ENCODE measurements at places on chromosomes 4 and X.

GRCh38 chr4:73693811-73694210 lies 46.6 kb upstream of the CXCL8 start:
- DNase-seq = no peak

DNA sequence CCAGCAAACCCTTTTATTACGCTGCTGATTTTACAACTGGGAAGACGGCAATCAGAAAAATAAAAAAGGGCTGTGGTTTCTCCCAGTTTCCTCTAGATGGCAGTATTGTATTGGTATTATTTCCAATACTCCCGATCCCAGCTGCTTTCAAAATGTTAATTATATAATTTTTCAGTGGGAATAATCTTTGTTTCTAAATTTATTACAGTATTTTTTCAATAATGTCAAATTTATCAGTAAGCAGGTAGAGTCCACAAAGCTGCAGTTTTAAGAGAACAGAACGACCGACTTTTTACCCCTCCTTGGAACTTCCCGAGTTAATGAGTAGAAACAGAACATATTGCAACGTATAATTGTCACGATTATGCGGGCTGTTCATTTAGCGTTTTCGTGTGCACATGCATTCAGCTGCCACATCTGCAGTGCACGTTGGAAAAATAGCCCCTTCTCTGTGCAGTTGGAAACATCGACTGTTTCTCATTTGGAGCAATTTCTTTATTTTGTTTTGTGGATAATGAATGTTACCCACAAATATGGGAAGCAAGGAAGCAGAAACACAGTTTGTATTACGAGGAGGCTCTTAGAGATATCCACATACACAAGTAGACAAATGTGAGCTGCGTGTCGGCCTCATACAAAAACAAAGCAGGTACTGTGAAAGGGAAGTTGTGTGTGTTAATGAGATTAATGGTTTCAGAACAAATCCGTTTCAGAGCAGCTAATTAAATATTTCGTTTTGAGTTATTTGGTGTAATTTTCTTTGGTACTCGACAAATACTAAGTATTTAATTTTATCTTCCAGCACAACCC lies 188.0 kb downstream of the STIM2 start:
- no peak for DNase-seq

DNA sequence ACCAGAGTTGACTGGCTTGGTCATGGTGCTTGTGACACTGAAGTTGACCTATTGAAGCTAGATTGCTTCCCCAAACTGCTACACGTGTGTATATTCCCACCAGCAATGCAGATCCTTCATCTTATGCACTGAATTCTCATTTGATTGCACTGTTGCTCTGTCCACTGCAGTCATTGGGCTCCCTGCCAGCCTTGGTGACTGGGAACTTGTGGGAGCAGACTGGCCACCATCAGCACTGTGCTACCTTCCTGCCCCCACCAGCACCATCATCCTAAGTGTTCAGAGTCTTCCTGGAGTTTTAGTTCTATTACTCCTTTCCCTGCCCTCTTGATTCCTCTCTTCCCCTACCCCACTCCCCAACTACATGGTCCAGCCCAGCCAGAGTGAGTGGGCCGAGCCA lies 117.7 kb upstream of the PRPS2 start:
- DNase-seq = no peak

DNA sequence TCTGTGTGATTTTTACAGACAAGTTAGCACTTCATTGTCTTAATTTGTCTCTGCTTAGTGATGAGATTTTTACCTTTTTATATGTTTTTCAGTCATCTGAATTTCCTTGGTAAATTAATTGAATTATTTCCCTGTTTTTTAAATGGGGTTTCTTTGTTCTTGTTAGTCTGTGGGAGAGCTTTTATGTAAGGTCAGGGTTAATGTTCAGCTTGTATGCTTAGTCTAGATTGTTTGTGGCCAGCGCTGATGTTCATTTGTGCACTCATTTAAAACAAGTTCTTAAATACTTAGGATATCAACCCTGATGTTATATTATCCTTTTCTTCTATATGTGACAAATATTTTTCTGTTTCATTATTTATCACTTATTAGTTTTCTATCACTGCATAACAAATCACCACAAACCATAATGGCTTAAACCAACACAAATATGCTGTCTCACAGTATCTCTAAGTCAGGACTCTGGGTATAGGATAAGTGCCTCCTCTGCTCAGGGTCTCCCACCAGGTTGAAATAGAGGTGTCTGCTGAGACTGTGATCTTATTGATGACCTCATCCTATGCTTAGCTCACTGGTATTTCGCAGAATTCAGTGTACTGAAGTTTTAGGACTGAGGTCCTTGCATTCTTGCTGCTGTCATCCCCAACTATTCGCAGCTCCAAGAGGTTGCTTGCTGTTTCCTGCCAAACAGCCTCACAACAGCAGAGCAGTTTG lies 53.2 kb downstream of the ATP10D start:
- DNase-seq = no peak

GRCh38 chrX:123215397-123216089 lies 31.5 kb downstream of the GRIA3 start:
- no peak for DNase-seq

DNA sequence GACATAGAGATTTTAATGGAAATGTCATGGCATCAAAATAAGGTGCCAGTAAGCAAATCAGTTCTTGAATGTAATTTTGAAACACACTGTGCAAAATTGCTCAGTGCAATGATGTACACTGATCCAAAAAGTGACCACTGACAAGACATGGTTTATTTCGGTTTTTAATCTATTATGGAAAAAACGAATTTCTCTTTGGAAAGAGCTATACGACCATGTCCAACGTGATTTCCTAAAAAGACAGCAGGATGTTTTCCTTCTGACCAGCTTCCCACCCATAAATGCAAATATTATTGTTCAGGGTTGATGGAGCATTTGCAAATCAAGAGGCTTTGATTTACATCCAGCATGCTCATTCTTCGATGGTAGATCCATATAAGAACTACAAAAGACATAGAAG lies 17.1 kb upstream of the MAGEA1 start:
- DNase-seq = no peak

DNA sequence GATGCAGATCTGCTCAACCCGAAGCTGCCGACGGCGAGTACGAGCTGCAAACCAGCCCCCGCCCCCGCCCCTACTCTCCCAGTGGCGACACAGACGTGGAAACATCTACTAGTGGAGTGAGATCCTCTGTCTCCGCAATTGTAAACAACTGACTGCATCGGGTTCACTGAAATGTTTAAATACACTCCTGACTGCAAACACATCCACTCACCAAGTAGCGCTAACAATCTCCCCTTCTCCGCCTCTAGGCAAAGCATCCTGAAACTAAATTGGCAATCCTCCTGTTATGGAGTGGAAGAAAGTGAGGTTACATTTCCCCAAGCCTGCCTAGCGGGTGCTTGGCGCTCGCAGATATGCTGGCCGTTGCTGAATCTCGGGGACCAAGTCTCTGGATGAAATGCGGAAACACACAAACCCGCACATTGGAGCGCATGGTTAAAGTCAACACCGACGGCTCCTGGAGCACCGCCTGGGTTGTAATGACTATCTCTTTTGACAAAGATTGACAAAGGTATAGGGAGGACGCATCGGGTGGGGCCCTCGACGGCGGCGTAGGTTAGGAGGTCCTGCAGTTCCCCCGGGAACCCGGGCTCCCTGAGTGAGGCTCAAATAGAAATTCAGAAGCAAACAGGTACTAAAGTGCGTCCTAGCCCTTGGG lies 117.0 kb upstream of the TEX13C start:
- no peak for DNase-seq

DNA sequence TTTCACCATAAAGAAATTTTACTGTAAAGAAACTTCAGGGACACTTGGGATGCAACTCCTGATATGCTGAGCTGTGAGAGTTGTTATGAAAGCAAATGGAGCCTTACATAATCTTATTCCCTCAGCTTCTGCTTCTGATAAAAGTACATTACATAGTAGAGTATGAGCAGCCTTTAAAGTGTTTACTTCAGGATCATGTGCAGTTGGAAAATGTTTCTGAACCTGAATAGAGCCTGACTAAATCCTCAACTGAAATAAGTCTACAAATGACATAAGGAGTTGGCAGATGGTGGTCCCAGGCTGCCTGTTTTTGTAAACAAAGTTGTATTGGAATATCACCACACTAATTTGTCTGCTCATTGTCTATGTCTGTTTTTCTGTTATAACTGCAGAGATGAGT lies 19.3 kb downstream of the RASSF6 start:
- DNase-seq = peak; percentile 32

DNA sequence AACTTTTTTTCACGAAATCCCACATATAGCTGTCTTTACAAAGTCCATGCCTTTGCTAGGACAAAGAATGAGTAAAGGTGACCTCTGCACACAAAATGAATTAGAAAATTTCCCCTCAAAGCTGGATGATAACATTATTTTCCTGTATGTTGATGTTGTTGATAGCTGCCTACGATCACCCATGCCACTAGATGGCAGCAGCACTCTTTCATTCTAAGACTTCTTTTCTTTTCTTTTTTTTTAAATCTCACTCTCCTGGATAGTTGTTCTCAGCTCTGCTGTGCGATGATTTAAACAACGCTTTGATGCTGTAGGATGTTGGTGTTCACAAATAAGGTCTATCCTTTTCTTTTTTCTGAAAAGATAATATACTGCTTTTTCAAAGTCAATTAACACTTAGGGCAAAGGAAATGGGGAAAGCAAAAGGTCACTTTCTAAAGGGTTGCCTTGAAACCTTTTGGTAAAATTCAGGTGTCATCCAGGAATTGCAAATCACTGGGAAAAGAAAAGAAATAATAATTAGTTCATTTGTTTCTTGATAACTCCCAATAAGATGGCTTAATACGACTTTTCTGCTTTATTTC lies 266.8 kb downstream of the C4orf33 start:
- DNase-seq = peak; percentile 79

DNA sequence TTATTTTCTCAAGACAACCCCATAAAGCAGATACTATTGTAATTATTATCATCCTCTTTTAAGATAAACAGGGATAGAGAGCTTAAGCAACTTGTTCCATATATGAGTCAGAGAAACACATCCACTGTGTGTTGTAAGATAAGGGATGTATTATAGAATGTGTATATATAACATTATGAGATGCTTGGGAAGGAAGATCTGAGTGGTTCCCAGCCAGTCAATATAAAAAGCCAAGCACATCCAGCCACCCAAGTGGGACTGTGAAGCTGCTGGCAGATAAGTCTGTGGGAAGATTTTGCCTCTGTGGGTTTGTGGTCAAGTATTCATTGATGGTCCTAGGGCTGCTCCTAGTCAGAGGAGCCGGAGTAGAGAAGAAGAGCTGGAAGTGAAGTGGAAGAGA lies 16.5 kb upstream of the BMPR1B start:
- no peak for DNase-seq

DNA sequence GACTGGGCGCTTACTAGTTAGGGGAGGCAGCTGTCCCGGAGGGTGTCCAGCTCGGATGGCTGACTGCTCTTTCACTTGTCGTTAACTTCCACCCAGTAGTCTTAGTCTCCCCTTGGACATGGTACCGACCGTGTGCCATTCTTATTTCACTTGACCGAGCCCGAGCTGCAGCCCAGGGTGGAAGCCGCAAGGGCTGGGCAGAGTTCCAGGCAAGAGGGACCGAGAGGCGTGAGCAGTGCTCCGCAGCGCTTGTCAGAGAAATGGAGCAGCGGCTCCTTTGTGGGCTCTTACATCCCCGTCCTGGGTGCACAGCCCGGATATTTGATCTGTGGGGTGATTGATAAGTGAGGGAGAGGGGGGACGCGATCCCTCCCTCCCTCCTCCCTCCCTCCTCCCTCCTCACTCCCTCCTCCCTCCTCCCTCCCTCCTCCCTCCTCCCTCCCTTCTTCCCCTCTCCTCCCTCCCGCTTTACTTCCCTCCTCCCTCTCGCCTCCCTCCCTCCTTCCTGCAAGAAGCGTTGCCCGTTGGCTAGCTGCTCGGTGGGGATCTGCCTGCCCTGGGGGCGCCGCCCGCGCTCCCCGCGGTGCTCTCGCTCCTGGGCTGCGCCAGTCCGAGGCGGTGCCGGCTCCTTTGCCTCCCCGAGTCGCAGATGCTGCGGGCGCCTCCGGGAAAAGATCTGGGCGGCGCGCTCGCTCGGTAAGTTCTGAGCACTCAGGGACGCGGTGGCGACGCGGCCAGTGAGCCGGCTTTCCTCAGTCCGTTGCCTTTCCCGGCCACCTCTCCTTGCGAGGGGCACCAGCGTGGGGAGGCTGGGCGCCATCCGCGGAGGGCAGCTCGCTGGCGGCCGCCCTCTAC lies at the start of gene SLITRK2:
Gene SLITRK2, plus strand, starts transcription at position 499 of the 855 bp plus-strand sequence. CDS start 4,597 bp downstream, outside the sequence.
- DNase-seq = no peak

DNA sequence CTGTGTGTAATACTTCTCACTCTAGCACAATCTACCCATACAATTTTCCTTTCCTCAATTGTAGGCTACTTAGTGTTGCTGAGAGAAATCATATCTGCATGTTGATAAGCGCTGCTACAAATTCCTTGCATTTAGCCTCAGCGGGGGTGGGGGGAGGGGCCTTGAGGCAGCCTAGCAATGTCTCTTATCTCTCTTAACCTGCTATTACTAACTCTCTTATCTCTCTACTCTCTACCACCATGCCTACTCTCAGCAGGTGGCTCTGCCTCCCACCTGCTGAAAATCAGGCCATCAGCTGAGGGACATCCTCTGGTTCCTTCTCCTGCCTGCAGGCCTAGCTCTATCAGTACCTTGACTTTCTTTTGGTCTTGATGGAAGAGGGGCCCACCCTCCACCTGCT lies 98.9 kb downstream of the GPR82 start:
- no peak for DNase-seq

Data from suppressor macrophage (primary cell).